ENCODE measurements at places on chromosomes 7 and 10.

GRCh38 chr7:95963446-95963990, 191.2 kb downstream of the DYNC1I1 start:
- no peak for DNase-seq

DNA sequence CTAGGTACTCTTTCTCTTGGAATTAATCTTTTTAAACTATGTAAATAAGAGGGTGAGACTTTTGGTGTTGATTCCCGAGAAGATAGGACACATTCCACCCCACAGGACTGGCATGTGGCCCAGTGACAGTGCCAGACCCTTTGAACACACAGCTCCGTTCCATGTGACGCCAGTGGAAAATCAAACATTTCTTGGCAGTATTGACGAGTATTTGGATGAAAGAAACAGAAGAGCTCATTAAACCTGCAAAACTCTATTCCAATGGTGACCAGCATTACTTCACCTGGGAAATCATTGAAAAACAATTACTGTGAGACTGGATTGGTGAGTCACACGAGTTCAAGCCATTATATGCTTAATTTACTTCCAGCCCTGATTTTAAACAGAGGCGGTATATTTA, 25.8 kb downstream of the AKR1E2 start:
- DNase-seq = no peak

GRCh38 chr7:5274441-5274840, 8.3 kb upstream of the SLC29A4 start:
- DNase-seq = no peak

GRCh38 chr10:90373911-90374310, 483.9 kb downstream of the HTR7 start:
- DNase-seq = no peak

GRCh38 chr7:116573541-116573940, 48.7 kb downstream of the CAV1 start:
- DNase-seq = no peak

DNA sequence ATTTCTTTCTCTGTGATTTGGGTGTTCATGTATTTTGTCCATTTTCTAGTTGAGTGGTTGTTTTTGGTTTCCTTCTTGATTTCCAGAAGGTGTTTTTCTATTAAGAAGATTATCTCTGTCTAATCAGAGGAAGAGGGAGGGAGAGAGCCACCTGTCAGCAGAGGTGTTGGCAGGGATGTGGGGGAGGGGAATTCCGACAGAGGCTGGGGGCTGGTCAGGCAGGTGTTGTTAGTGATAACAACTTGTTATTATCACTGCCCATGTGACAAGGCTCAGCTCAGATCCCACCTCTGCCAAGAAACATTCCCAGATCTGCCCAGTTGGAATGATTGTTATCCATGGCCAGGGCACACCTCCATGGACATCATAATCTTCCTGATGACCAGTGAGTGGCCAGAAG, 293.4 kb downstream of the GFRA1 start:
- no peak for DNase-seq
